Activated CD8-positive, alpha-beta memory T cell treated with anti-CD3 and anti-CD28 coated beads, Interleukin-2, amount 50 U/mL, for 48 hours (primary cell): ENCODE measurements at places on chromosomes 2 and 18.

DNA sequence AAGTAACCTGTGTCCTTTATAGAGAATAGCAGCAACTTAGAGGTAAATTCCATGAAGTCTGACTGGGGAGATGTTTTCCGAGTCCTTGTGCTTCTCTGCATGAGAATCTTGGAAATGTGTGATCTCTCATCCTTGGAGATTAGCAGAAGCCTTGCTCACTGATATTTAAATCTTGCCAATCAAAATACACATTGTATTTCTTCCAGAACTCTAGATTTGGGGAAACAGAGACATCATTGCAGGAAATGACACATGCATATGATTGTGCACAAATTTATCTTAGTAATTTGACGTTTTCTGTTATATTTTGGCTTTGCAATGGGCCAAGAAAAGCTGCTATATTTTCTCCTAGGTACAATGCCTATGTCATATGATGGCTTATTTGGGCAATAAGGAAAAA lies 182.6 kb downstream of the ZNF804A start:
- no peak for DNase-seq

- DNase-seq, result no peak
Observed at GRCh38 chr2:9646196-9647030, 15.6 kb upstream of the YWHAQ start.

GRCh38 chr2:222972420-222972819 lies 79.6 kb upstream of the KCNE4 start:
- no peak for DNase-seq

DNA sequence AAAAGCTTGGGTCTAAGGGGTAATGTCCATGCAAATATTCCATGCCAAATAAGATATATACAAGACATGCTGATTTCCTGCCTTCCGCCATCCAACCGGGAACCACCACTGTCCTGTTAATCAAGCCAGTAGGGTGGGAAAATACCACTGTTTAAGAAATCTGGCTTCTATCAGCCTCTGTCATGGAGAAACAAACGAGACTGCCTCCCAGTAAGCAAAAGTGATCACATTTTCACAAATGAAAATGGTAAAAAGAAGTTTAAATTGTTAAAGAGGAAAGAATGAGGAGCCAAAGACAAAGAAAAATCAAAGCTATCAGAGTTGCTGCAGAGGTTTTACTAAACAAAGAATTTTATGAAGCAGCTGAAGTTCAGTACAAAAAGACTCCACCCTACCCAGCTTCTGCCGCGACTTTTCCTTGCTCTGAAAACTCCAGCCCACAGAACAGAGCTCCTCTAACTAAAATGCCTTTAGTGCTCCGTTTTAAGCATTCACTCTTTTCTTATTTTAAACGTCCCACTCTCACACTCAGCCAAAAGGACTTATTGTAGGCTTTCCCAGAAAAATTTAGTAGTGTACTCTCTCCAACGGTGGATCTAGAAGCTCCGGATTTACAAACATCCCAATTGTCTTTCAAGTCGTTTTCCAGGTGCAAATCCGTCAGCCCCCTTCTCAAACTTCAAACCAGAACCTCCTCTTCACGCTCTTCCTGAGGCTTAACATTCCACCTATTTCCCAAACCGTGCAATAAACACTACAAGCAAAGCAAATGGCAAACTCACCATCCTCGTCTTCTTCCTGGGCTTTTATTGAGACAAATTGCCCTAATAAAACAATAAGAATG lies 613 bp downstream of the COL5A2 start:
- no peak for DNase-seq

DNA sequence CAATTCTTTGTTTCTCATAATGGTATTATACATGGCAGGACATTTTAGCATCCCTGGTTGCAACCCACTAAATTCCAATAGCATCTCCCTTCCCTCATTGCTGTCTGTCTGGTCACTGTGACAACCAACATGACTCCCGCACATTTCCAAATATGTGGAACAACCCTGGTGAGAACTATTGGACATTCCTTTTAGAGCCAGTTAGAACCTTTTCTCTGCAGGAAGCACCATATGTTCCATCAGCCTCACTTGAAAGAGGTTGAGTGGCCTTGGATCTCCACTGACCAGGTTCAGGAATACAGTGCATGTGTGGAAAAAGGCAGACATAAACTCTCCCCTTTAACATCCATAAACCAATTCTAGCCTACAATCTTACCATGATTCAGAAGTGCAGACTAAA lies 25.9 kb upstream of the GLS start:
- DNase-seq, result no peak

DNA sequence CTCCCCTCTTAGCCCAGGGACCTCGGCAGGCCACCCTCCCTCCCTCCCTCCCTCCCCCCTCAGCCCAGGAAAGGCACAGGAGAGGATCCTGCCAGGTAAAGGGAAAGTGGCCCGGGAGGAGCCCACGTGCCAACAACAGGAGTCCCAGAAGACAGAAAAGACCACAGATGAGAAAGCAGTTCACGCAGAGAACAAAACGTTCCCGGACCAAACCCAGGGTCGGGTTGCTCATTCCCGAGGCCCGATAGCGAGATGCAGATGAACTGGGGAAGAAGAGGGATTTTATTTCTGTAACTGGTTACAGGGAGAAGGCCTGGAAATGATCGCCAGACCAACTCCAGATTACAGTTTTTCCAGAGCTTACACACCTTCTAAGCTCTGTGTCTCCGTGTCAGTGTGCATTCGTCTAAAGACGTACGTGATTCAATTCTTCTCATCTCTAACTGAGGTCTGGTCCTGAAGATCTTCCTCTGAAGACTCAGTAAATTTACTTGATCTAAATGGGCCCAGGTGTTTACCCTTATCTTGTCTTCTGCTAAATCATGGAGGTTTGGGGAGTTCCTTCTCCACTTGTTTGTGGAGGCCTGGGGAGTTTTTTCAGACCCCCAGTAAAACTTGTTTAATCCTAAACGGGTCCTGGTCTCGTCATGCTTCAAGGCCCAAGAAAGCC lies 807 bp upstream of the NEU4 start:
- DNase-seq, result no peak

- DNase-seq, result peak; percentile 56
Observed at GRCh38 chr2:205868773-205869333, 186.6 kb downstream of the NRP2 start.

DNA sequence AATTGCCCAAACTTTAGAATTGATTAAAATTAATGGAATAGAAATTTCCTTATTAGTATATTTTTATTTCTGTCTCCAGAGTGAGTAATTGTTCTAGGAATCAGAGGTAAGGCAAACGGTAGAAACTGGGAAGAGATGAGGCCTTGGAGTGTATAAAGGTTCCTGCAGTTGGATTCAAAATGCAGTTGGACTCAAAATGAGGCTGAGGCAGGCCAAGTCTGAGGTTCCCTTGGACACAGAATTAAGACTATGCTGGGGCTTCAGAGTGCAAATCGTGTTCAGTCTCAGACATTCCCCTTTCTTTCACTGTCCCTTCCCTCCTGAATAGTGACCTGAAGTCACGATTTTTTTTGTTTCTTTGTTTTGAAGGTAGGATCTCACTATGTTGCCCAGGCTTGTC lies 746.9 kb upstream of the NRXN1 start:
- no peak for DNase-seq

DNA sequence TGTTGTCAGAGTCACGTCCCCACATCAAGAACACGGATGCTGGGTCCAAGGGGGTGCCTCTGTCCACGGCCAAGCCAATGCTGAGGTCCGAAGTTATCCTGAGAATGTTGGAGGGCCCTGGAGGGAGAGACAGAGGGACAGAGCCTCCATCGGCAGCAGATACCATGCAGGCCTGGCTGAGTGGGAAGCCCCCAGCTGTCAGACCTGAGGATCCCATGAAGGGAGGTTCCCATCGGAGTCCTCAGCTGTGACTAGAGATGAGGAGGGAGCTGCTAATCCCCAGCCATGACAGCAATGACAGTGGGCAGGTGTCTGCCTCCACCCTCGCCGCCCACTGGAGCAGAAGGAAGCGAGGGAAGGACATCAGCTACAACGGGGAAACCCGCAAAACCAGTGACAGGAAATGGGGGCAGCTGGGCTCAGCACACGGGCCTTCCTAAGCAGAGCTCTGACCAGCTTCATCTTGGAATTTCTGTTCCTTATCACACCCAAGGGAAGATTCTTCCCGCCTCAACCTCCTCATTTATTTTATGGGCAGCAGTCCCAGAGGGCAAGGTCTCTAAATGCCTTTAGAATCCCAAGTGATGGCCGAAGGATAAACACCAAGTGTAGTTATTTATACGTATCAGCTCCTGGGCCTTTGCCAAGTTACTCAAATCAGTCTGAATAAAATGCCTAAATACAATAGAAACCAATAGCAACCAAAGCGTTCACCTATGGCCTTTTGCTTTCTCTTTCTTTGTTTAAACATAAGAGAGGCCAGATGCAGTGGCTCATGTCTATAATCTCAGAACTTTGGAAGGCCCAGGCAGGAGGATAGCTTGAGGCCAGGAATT lies 32.2 kb downstream of the FAM178B start:
- no peak for DNase-seq

- no peak for DNase-seq
Observed at GRCh38 chr2:158841850-158842249, 46.7 kb downstream of the DAPL1 start.
